ENCODE measurements at places on chromosomes 4 and X. TPM values are rescaled to one million over a fixed set of nuclear protein-coding genes. Genes with fewer than 3 reads are reported as not detected.
A peak's percentile ranks its signal among the peaks of the same experiment; 100 is the strongest.

DNA sequence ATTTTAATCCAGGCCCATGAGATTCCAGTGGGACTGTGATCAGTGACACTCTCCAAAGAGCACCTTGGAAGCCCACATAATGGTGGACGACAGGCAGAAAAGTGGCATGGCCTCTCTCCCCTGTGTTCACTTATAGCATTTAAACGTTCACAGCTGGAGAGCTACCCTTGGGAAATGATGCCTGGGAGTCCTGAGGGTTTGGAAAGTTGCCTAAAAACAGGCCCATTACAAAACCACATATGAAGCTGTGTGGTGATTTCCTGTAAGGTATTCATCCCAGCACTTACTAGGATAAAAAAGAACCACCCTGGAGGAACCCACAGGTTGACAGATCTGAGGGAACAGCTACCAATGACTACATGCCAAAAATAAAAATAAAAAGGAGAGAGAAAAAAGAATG, 193.2 kb downstream of the RASL11B start:
- DNase-seq = peak; percentile 84

Gene WDR17
- total RNA-seq = 0.83 TPM

Gene VCX2
- total RNA-seq = not detected

DNA sequence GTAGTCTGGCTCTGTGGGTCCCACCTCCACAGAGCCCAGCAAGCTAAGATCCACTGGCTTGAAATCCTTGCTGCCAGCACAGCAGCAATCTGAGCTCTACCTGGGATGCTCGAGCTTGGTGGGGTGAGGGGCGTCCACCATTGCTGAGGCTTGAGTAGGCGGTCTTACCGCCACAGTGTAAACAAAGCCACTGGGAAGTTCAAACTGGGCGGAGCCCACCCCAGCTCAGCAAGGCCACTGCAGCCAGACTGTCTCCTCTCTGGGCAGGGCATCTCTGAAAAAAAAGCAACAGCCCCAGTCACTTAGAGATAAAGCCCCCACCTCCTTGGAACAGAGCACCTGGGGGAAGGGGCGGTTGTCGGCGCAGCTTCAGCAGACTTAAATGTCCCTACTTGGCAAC, 243.2 kb upstream of the POF1B start:
- no peak for DNase-seq

GRCh38 chr4:54058171-54058570, 6.2 kb downstream of the CHIC2 start:
- no peak for DNase-seq

DNA sequence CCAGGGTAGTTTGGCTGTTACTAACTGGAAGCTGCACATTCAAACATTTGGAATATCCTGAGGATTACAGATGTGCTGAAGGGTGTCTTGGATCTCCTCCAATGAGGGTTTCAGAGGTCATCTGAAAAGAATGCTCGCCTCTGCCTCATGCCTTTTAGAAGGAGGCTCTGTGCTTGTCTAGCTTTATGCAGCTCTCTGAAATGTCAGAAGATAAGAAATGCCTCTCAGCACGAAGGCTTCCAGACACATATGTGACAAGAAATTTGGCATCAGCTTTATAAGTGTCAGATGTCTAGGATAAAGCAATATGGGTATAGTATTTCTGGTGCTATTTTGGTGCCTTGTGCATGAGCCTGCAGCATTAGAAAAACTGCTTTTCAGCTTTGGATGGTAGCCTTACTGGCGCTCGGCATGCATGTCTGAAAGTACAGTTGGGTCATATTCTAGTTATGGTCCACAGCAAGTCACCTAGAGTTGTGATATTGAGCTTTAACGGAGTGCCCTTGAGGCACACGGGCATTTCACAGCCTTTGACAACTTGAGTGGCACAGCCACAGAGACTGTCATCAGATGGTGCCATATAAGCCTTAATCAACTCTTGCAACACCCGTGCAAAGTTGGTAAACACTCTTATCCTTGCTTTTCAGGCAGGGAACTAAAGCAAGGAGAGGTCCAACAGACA, 70.8 kb upstream of the PGRMC2 start:
- peak; percentile 91 for DNase-seq

Gene MAGEA9B
- total RNA-seq = not detected

Gene GNRHR
- total RNA-seq = not detected

Gene CTAG1B
- total RNA-seq = not detected

DNA sequence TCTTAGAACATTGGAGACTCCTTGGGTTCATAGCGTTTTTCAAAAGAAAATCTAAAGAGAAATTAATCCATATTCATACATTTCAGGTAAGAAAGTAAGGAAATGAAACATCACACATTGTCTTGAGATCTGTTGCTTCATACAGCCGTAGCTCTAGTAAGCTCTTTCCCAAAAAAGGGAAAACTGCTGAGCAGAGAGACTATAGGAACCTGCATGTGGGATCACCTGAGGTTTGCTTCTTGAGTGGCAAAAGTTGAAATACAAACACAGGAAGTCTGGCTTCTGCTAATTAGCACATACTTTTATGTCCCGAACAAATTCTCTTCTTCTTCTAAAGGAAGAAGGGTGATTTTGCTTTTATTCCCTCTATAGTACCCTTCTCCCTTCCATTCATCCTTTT, 57.7 kb downstream of the MRPL1 start:
- no peak for DNase-seq

DNA sequence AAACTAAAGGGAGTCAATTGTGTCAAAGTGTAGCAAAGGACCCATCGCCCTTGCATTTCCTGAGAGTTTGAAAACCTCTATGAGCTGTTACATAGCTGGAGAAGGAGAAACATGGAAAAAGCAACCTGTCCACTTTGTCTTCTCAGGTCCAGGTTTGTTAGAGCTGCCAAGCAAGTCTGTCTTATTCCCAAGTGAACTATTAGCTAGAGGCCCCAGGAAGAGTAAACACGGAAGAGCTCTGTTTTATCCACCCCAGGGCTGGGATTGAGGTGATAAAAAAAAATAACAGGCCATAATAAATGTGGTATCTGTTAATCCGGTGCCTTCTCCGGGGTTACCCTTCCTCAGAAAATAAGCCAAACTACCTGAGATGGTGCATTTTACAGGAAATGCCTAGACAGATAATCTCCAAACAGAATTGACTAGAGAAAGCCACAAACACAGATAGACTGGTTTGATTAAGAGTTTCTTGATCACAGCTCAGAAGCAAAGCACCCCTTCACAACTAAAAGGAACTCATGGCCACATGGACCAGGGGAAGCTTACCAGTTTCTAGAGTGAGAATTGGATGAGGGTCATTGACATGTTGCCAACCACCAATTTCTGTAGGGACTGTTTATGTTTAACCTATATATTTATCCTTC, 35.9 kb upstream of the RELL1 start:
- DNase-seq = no peak

Gene RHOXF2
- total RNA-seq = not detected

GRCh38 chr4:186161138-186161537, 30.2 kb upstream of the CYP4V2 start:
- DNase-seq = no peak

All from IMR-90 (cell line).